ENCODE measurements at places on chromosomes 6 and 20.

DNA sequence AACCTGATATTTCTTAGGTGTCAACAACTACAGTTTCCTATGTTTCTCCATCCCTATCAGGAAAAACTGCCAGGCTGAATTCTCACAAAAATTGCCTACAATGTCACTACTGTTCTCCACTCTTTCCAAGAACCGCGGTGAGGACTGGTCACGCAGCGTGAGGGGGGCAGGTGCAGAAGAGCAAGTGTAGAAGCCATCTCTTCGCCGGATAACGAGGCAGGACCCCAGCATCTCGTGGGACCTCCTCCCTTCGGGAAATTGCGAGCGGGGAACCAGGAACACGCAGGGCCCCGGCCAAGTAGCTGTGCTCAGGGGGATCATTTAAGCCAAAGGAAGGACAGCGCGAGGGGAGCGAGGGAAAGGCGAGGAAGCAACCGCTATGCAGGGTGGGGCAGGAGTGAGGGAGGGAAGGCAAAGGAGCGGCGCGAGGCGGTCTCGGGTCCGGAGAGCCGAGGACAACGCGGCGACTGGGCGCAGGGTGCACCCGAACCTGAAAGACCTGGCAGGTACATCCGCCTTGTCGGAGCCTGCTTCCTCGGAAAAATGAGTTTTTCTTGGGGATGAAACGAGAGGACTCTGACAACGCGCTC is 559 bp downstream of the APMAP start:
- no peak for DNase-seq

DNA sequence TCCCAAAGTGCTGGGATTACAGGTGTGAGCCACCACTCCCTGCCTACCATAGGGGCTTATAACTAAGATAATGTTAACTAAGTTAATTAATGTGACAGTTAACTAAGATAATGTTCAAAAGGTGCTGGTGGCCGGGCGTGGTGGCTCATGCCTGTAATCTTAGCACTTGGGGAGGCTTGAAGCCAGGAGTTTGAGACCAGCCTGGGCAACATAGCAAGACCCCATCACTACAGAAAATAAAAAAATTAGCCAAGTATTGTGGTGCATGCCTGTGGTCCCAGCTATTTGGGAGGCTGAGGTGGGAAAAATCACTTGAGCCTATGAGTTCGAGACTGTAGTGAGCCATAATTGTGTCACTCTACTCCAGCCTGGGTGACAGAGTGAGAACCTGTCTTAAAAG is 32.8 kb upstream of the SRF start:
- DNase-seq: no peak

- no peak for DNase-seq
These were observed 125.2 kb downstream of the HIVEP2 start for GRCh38 chr6:142819603-142820337.

- no peak for DNase-seq
These were observed 178.5 kb downstream of the ARID1B start for GRCh38 chr6:156955494-156956183.

DNA sequence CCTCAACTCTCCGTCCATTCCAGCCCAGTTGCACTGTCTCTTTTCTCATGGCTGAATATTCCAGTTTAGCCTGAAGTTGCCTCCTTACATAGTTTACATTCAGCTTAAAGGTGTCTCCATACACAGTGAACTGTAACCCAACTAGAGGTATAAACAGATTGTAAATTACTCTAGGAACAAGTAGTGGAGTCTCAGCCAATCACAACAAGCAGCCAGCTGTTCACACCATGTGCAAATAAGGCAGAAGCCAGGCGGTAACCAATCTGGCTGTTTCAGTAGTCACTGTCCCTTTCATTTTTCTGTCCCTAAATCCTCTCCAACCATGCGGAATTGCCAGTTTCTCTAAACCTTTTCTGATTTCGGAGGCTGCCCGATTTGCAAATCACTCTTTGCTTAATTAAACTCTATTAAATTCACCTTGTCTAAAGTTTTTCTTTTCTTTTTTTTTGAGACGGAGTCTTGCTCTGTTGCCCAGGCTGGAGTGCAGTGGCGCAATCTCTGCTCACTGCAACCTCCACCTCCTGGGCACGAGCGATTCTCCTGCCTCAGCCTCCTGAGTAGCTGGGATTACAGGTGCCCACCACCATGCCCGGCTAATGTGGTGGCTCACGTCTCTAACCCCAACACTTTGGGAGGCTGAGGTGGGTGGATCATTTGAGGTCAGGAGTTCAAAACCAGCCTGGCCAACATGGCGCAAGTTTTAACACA is 37.6 kb upstream of the GFOD1 start:
- DNase-seq: no peak

GRCh38 chr20:536426-537010 is 7.1 kb downstream of the CSNK2A1 start:
- DNase-seq: no peak

- DNase-seq: no peak
These were observed 251.1 kb downstream of the PHACTR1 start for GRCh38 chr6:12967686-12968085.

DNA sequence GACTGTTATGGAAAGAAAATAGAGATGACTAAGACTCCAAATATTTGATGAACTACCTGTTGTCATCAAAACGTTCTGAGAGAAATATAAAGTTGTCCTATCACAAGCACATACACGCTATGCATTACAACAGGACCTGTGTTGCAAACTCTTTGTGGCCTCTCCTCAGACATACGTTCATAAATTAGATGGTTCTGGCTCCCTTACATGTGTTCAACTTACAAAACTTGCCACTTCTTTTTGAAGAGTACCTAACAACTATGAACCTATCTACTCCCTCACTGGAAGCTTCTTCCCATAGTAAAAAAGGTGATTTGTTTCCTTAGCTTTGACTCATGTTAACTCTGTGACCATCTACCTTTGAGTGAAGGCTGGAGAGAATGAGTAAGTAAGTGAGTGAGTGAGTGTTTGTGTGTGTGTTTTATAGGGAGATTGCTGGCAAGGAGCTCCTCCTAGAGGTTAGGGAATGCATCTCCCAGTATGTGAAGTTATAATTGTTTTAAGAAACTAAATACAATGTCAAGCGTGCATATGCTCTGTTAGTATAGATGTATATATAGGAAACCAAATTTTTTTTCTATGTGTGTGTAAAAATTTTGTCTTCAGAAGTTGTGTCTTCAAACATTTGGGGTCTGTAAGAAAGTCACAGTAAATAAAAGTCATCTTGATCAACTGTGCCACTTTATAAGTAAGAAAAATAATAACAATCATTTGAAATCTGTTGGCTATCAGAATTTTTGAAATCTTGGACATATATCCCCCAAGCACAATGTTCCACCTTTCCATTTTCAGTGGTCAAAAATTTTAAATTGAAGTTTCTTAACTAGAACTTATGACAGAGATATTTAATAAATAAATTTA is 1211.1 kb upstream of the GJE1 start:
- DNase-seq: peak; percentile 62

- no peak for DNase-seq
These were observed 35.0 kb upstream of the SGK1 start for GRCh38 chr6:134352786-134353480.

- DNase-seq: no peak
These were observed 188.6 kb downstream of the ZDHHC14 start for GRCh38 chr6:157569543-157569942.

- no peak for DNase-seq
These were observed 334.1 kb downstream of the TAF4 start for GRCh38 chr20:61731363-61732181.

- no peak for DNase-seq
These were observed 123.1 kb downstream of the PLEKHG1 start for GRCh38 chr6:150722614-150723344.

GRCh38 chr6:127464881-127465459 is 5.8 kb upstream of the KIAA0408 start:
- DNase-seq: no peak

Data from urinary bladder (tissue), 4 donors.